T-helper 17 cell (primary cell): ENCODE measurements at places on chromosomes 1 and 21.
A peak's percentile ranks its signal among the peaks of the same experiment; 100 is the strongest.

GRCh38 chr1:205505791-205506190 is 1.3 kb downstream of the CDK18 start:
- DNase-seq: no peak

- DNase-seq: no peak
Observed at GRCh38 chr1:10652626-10653025, 143.8 kb downstream of the CASZ1 start.

GRCh38 chr1:47555306-47555705 is 117.5 kb downstream of the FOXD2 start:
- no peak for DNase-seq

DNA sequence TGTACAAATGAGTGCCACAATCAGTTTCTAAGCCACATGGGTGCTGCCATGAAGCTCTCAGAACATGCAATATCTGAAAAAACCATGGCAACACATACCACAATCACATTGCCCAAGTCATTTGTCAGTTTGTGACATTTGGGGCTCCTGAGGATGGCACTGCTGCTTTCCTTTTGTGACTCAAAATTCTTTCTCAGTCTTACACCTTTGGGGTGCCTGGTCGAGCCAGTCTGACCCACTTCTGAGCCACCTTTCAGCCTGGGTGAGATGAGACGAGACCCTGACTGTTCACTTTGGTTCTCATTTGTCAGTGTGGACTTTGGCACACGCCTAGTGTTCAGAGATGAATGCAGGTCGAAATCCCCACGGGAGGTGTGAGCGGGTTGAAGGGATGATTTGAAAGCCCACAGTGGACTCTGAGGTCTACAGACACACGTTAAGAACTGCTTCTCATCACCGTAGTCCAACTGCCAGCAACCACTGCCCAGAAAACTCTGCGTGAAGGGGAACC is 8.0 kb downstream of the BATF3 start:
- DNase-seq: no peak

- no peak for DNase-seq
Observed at GRCh38 chr21:46390603-46391545, 66.9 kb downstream of the PCNT start.

DNA sequence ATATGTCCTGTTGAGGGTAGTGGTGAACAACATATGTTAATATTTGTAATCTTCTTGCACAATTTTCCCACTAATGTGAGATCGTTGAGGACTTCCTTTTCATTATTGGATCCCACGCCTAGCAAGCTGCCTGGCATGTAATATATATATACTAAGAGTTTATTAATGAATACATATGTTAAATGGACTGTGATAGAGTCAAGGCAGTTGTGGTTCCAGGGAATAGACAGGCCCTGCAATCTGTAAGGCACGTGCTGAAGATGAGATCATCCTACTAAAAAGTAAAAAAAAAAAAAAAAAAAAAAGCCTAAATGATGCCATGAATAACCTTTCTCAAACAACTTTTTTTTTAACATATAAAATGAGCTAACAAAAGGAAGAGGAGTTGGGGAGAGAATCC is 28.9 kb downstream of the PLPPR5 start:
- no peak for DNase-seq

GRCh38 chr1:228471762-228472398 is 15.3 kb upstream of the RNF187 start:
- no peak for DNase-seq

- no peak for DNase-seq
Observed at GRCh38 chr1:71494163-71494562, 413.3 kb upstream of the ZRANB2 start.

- DNase-seq: no peak
Observed at GRCh38 chr1:239233626-239234025, 152.7 kb upstream of the CHRM3 start.

- no peak for DNase-seq
Observed at GRCh38 chr21:34936883-34937563, 112.1 kb downstream of the RUNX1 start.

- DNase-seq: no peak
Observed at GRCh38 chr1:219783605-219784235, 144.6 kb downstream of the SLC30A10 start.

- no peak for DNase-seq
Observed at GRCh38 chr21:28537371-28538079, 455.2 kb downstream of the LTN1 start.

- no peak for DNase-seq
Observed at GRCh38 chr1:79290927-79291474, 284.5 kb upstream of the ADGRL4 start.

- no peak for DNase-seq
Observed at GRCh38 chr21:33989440-33989839, 73.8 kb upstream of the ATP5PO start.

DNA sequence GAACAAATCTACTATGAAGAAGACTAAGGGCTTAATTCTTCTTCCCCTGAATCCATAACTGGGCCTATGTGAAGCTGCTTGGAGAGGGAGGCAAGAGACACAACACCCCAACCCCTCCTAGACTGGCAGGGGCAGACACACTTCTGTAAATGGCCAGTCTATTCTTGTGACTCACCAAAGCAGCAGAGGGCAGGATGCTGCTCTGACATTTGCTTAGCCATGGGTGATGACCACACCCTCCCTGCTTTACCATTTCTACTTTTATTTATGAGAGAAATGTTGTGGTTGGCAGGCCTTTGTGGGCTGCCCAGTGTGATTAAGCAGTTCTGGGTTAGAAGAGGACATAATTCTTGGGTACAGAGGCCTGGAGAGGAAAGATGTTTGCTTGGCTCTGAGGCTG is 189.8 kb upstream of the DPYD start:
- DNase-seq: no peak

GRCh38 chr21:32499249-32500055 is 85.9 kb downstream of the TCP10L start:
- DNase-seq: no peak

GRCh38 chr21:41156142-41156541 is 11.8 kb upstream of the BACE2 start:
- DNase-seq: no peak

GRCh38 chr1:219312967-219313366 is 139.3 kb downstream of the LYPLAL1 start:
- DNase-seq: no peak

GRCh38 chr1:21175324-21175669 is 1.4 kb downstream of the EIF4G3 start:
- peak; percentile 30 for DNase-seq

DNA sequence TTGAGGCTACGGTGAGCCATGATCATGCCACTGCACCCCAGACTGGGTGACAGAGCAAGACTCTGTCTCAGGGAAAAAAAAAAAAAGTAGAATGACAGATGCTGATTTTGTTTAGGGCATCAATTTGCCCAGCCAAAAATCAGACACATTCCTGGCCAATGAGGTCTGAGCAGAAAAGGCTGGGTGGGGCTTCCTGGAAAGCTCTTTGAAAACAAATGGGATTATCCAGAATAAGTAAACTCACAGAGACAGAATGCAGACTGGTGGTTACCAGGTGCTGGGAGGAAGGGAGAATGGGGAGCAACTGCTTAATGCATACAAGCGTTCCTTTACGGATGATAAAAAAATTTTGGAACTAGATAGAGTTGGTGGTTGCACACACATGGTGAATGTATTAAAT is 10.1 kb upstream of the CITED4 start:
- no peak for DNase-seq

DNA sequence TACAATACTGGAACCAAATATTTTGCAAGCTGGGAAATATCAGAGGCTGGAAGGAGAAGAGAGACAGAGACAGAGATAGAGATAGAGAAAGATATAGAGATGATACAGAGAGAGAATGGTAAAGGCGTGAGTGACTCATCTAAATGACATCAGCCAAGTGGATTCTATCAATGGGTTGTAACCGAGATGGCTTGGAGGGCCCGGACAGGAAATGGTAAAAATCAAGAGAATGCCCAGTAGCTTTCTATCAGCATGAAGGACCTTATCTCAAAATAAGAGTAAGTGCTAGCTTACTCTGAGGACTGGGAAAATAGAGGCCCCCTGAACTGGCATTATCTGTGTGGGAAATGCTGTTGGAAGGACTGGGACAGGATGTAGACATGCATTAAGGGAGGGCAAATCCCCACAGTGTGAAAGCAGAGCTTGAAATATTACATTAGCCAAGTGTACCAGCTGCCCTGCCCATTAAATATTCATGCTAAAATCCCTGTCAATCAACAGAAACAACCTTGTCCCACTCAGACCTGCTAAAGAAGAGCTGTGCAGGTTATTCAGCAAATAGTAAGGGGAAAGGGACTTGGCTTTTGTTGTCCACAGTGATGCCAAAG is 76.6 kb upstream of the ZNF644 start:
- no peak for DNase-seq

DNA sequence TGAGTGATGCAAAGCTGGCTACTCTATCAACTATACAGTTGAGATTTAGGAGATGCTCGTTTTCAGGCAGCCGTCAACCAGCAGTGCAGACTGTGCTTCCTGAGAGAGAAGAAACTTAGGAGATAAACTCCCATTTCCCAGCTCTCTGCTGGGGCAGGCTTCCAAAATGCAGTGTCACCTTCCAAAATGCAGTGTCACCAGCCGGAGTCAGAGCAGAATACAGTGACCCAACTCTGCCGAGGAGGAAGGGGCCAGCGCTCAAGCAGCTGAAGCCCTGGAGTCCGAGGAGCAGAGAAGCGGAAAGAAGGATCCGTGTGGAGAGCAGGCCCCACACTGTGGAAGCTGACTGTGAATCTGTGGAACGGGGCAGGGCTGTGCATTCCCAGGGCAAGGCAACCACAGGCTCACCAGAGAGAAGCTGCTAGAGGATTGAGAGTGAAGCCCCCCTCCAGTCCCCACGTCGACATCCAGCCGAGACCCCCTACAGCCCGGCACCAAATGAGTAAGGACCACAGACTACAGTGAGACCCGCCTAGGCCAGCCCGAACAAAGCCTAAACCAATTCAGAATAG is 703 bp upstream of the KRTAP12-1 start:
- no peak for DNase-seq

- no peak for DNase-seq
Observed at GRCh38 chr21:27812279-27812678, 845.4 kb upstream of the ADAMTS5 start.

- no peak for DNase-seq
Observed at GRCh38 chr1:93851878-93852277, 27.1 kb downstream of the DNTTIP2 start.

GRCh38 chr1:154546264-154547063 is 12.0 kb downstream of the UBE2Q1 start:
- no peak for DNase-seq

- DNase-seq: no peak
Observed at GRCh38 chr1:68129536-68130250, 79.3 kb upstream of the DIRAS3 start.

- no peak for DNase-seq
Observed at GRCh38 chr1:197801111-197801482, 25.8 kb upstream of the DENND1B start.

DNA sequence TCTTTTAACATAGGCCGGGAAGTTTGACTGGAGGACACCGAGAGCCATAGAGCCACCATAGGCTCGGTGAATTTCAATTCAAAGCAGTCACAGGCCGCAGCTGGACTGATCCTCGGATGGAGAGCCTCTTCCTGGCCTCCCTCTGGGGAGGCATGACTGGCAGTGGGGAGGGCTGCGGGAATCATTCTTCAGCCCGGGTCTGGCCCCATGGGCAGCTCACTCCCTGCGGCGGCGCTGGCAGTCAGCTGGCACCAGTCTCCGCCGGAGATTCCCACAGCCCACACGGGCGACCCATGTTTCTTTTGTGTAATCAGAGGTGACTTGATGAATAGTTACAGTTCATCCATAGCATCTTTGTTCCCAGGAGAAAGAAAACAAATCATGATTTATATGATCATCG is 10.6 kb downstream of the ESPN start:
- DNase-seq: no peak

DNA sequence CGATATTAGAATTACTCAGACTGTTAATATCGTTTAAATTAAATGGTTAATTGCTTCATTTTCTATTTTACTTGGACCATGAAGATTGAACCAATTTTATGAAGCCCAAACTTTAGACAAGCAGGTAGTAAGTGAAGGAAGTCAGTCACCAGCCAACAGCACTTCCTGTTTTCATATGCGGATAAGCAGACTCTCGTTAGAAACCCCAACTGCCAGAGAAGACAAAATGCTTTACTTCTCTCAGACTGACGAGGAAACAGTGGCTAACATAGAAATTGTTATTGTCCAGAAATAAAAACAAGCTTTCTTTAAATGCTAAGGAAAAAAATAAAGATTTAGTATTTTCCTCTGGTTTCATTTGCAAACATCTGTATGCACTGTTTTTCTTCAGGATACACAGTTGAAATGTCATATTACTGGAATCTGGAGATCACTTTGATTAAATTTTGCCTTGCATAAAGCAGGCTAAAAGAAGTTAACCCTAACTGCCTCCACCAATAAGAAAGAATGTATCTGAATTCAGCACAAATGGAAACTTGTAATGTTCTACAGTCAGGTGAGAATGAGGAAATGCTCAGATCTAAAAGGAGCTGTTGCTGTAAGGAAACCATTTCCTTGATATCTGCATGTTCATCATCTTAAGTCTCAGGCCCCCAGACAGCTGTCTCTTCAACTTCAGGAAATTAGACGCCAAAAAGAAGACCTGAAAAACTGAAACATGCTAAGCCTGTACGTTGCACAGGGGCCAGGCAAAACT is 129.8 kb upstream of the SAMSN1 start:
- DNase-seq: no peak

- DNase-seq: no peak
Observed at GRCh38 chr1:230429067-230429735, 3.1 kb upstream of the PGBD5 start.

DNA sequence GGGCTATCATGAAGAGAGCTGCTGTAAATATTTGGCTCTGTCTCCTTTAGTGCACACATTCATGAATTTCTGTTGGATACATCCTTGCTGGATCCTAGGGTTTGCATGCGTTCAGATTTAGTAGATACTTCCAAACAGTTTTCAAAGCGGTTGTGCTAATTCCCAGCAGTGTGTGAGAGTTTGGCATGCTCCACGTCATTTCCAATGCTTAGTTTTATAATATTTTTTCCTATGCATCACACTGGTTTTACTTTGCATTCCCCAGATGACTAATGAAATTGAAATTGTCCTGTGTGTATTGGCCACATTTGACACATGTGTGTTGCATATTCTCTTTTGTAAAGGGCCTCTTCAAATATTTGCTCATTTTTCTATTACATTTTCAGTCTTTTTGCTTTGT is 18.5 kb upstream of the AADACL3 start:
- DNase-seq: no peak

- DNase-seq: no peak
Observed at GRCh38 chr1:111193712-111194480, 6.5 kb downstream of the DENND2D start.

- DNase-seq: no peak
Observed at GRCh38 chr1:196377811-196378210, 230.4 kb downstream of the KCNT2 start.

DNA sequence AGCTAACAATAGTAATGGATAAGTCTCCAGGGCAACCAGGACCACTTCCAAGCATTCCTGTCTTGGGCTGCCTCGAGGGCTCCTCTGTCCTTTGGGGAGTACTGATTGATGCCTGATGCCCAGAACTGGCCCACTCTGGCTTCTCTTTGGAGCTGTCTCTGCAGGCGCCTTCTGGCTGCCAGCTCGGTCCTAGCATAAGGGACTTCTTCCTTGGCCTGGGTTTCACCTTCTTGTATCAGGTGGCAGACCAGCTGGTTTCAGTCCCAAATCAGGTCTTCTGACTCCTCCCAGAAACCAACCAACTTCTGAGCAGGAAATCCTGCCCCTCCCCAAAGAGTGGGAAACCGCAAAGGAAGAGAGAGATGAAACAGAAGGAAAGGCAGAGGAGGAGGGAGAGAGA is 10.6 kb downstream of the G0S2 start:
- DNase-seq: peak; percentile 15
